Natural killer cell treated with Interleukin-12 subunit alpha and Interleukin-12 subunit beta and Interleukin-15 and Interleukin-18, amount 100 ng/mL, for 72 hours (primary cell): ENCODE measurements at places on chromosomes 7 and 10. TPM values are rescaled to one million over a fixed set of nuclear protein-coding genes. Genes with fewer than 3 reads are reported as not detected.

DNA sequence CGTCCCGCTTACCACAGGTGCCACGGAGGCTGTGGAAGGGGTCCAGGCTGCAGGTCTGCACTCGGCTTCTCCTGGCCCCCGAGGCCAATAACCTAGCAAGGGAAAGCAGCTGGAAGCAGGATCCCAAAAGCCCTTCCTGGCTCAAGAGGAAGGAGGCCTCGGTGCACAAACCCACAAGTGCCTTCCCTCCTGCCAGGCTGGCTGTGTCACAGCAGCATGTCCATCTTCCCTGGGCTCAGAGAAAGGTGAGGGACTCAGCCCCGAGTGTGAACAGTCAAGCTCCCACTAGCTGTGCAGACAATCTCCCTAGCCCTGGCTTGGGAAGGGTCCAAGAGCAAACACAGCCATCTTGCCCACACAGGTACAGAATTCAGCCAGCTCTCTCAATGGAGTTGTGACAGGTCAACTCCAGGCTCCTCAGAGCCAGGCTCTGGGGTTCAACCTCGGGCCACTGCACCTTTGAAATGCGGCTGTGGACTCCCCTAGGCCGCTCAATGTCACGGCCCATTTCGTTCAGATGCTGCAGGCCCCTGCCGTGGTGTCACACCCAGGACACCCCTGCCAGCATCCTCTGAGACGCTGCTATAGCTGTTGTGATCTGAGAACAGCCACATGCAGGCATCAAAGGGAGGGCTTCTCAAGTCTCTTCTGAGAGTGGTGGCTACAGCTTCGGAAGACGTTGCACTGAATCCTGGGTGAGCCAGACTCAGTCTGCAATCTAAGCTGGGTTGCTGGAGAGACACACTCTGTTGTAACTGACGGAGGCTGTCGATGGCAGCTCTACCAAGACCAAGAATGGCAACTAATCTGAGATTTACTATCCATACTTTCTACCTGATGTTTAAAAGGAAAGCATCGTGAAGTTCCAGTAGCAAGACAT, 137.9 kb downstream of the DIP2C start:
- peaks cover 41% of the 10 kb centered on the region for H3K27me3 ChIP-seq
- H3K36me3 ChIP-seq: no peaks in the 10 kb centered on the region
- no peak for DNase-seq
- no peak overlapping the region for H3K4me3 ChIP-seq

TSPAN33 gene
- total RNA-seq: 17.0 TPM

UNCX gene
- not detected for total RNA-seq

DNA sequence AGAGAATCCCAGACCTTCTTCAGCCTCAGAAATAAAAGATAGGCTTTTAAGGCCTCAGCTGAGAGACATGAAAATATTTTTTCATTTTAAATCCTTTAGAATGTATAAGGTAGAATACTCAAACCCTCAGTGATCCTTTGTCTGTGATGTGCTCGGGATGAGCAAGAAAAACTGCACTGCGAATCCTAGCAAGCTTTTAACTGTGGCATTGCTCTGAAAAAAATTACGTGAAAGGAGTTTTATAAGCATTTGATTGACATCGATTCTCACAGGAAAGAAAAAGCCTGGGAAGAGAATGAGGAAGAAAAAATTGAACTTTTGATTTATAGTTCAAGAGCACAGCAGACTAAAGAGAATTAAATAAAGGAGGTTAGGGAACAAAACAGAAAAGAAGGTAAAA, 120.0 kb downstream of the TMEM168 start:
- no peak overlapping the region for H3K4me3 ChIP-seq
- DNase-seq: no peak
- H3K4me1 ChIP-seq: no peaks in the 10 kb centered on the region
- peaks cover 5% of the 10 kb centered on the region for H3K27me3 ChIP-seq
- H3K36me3 ChIP-seq: no peaks in the 10 kb centered on the region

- H3K36me3 ChIP-seq: no peaks in the 10 kb centered on the region
- no peaks in the 10 kb centered on the region for H3K27me3 ChIP-seq
- peaks cover 41% of the 10 kb centered on the region for H3K4me1 ChIP-seq
- H3K4me3 ChIP-seq: peak overlapping the region; percentile 0
- DNase-seq: no peak
- no peak overlapping the region for H3K27ac ChIP-seq
These were observed 121.8 kb downstream of the KMT2C start for GRCh38 chr7:152313831-152314604.

PPP1R3A gene
- total RNA-seq: not detected

GRCh38 chr7:115060095-115060870, 138.4 kb downstream of the MDFIC start:
- no peak for DNase-seq
- H3K27me3 ChIP-seq: no peaks in the 10 kb centered on the region
- no peak overlapping the region for H3K27ac ChIP-seq
- H3K36me3 ChIP-seq: no peaks in the 10 kb centered on the region
- no peaks in the 10 kb centered on the region for H3K4me1 ChIP-seq

FAM131B gene
- 2.9 TPM for total RNA-seq

DNA sequence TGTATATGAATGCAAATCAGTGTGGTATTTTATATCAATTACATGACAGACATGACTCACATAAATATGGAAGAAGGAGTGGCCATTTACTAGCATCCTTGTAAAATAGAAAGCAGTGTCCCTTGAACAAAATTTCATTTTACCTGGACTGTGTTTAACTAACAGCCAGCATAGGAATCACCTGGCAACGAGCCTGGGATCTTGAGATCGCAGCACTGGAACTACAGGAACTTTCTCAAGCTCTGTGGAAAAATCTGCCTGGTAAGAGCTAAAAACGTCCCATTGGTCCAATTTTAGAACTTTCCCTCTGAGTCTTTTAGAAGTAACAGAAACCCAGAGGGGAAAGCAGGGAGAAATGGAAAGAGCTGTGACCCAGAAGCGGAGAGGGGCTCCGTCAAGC, 68.9 kb upstream of the AMPH start:
- H3K36me3 ChIP-seq: no peaks in the 10 kb centered on the region
- peaks cover 20% of the 10 kb centered on the region for H3K27me3 ChIP-seq
- no peaks in the 10 kb centered on the region for H3K4me1 ChIP-seq
- DNase-seq: no peak

DNA sequence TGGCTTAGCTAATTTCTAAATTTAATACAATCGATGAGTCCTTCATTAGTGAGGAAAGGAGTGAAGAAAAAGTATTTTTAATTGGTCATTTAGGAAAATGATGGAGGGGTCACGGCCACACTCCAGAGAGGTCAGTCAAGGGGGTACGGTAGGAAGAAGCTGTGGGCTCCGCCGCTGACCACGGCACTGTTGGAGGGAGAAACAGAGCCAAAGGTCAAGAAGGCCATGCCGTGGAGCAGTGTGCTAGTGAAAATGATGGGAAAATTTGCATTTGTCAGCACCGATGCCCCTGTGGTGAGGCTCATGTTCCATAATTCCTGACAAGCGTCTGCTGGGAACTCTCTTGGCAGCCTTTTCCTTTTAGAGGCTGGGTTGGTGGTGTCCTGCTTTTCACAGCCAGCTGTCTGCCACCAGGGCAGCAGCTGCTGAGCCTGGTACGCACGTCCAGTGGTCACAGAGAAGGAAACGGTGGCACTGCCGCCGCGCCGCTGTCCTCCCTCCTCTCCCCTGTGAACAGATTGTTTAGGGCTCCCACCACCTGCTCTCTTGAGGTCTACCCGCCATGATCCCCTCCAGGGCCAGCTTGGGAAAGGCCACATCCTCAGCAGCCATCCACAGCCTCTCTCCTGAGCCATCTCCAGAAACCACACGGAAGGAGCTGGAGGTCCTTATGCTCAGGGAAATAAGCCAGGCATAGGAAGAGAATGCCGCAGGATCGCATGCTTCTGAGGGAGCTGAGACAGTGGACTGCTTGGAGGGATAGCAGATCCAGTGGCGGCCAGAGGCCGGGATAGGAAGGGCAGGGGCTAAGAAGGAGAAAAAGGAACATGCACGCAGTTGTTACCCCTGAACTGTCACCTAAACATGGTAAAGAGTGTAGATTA, 263.7 kb upstream of the PPP2R2D start:
- no peak overlapping the region for H3K27ac ChIP-seq
- H3K4me3 ChIP-seq: no peak overlapping the region
- H3K27me3 ChIP-seq: peaks cover 26% of the 10 kb centered on the region
- H3K4me1 ChIP-seq: peaks cover 6% of the 10 kb centered on the region
- no peaks in the 10 kb centered on the region for H3K36me3 ChIP-seq
- no peak for DNase-seq

- H3K4me3 ChIP-seq: no peak overlapping the region
- no peaks in the 10 kb centered on the region for H3K36me3 ChIP-seq
- H3K27ac ChIP-seq: no peak overlapping the region
- H3K27me3 ChIP-seq: peaks cover 15% of the 10 kb centered on the region
- DNase-seq: no peak
- H3K4me1 ChIP-seq: no peaks in the 10 kb centered on the region
These were observed 35.3 kb upstream of the PROSER2 start for GRCh38 chr10:11787846-11788245.

DNA sequence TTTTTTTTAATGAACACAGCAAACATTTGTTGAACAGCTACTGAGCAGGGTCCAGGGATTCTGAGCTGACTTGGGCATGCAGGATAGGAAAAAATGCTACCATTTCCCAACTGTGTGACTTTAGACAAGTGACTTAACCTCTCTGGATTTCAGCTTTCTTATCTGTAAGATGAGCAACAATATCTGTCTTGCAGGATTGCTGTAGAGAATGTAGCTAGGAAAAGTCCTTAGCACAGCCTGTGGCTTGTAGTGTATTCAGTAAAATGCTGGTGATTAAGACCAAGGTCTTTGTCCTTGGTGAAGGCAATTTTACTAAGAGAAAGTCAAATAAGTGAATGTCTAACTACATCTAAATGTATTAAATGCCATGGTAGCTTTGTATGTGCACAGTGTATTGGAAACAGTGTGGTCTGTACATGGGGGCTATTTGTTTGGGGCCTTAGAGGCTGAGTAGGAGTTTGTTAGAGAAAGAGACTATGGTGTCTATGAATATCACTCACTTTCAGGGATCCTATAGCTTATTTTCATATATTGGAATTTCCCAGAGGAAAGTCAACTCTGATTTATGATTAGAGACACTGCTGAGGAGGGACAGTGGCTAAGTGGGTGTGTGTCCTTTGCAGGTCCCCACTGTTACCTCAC, 118.9 kb downstream of the CDH23 start:
- H3K4me3 ChIP-seq: no peak overlapping the region
- no peaks in the 10 kb centered on the region for H3K27me3 ChIP-seq
- DNase-seq: no peak
- no peak overlapping the region for H3K27ac ChIP-seq

DNA sequence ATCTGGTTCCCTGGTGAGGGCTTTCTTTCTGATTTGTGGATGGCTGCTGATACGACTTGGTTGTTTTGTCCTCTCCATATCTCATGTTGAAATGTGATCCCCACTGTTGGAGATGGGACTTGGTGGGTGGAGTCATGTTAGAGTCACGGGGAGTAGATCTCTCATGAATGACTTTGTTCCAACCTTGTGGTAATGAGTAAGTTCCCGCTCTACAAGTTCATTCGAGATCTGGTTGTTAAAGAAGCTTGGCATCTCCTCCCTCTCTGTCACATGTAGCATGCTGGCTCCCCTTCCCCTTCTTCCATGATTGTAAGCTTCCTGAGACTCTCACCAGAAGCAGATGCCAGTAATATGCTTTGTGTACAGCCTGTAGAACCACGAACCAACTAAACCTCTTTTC, 37.1 kb upstream of the NXPH1 start:
- H3K36me3 ChIP-seq: no peaks in the 10 kb centered on the region
- no peak overlapping the region for H3K4me3 ChIP-seq
- H3K4me1 ChIP-seq: no peaks in the 10 kb centered on the region
- no peak for DNase-seq
- no peak overlapping the region for H3K27ac ChIP-seq

MTPN gene
- total RNA-seq: 190 TPM

WASHC2A gene
- total RNA-seq: 26.6 TPM

DNA sequence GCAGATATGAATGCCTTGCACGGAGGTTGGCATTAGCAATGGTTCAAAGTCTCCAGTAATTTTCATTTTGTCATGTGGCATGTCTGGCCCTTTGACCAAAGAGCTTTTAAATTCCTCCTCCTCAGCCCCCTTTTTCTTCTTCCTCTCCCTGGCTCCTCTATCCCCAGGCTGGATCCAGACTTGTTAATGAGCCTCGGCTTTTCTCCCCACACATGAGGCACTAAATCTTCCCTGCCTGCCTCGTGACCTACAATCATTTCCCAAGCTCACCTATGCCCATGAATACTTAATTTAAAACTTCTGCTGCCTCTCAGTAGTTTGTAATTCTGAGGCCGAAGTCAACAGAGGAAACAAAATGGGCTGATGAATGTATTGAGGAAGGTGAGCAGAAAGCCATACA, 23.3 kb upstream of the LRRC4 start:
- no peak overlapping the region for H3K4me3 ChIP-seq
- H3K36me3 ChIP-seq: peaks cover 7% of the 10 kb centered on the region
- no peaks in the 10 kb centered on the region for H3K27me3 ChIP-seq
- H3K27ac ChIP-seq: no peak overlapping the region
- peaks cover 18% of the 10 kb centered on the region for H3K4me1 ChIP-seq

GRCh38 chr10:2282202-2282601, 544.9 kb upstream of the ADARB2 start:
- no peaks in the 10 kb centered on the region for H3K36me3 ChIP-seq
- H3K27ac ChIP-seq: no peak overlapping the region
- H3K27me3 ChIP-seq: no peaks in the 10 kb centered on the region

GRID2IP gene
- total RNA-seq: 0.29 TPM

DNA sequence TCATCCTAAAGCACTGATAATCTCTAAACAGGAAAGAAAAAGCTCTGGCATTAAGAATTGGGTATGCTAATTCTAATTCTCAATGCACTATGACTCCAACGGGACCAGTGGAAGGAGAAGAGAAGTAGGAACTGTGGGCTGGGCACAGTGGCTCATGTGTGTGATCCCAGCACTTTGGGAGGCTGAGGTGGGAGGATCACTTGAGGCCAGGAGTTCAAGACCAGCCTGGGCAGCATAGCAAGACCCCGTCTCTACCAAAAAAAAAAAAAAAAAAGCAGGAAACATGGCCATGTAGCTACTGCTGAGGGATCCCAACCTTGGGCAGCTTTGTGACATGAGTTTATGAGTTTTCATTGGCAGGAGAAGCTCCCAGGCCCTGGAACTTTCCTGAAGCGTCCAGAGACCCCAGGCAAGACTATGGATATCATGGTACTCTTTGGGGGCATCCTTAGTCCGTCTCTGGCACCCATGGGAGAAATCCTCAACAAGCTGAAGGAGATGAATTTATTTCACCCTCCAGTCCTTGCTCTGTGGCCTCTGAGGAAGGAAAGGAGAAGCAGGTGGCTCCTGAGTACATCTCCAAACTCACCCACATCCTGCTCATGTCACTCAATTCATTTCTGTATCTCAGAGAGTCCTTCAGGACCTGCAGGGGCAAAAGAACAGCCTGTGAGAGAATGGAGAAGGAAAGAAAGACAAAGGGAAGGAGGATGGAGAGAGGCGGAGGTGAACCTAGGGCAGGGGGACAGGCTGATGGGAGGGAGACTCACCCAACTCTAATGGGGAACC, 99.5 kb downstream of the SPDYE5 start:
- DNase-seq: no peak
- no peak overlapping the region for H3K4me3 ChIP-seq
- H3K36me3 ChIP-seq: peaks cover 8% of the 10 kb centered on the region
- H3K27me3 ChIP-seq: no peaks in the 10 kb centered on the region

GRID1 gene
- total RNA-seq: not detected
